ENCODE measurements at places on chromosomes 13 and 19. TPM values are rescaled to one million over a fixed set of nuclear protein-coding genes. Genes with fewer than 3 reads are reported as not detected.

The CATSPERD gene
- total RNA-seq, result not detected

The FCHO1 gene
- 1.8 TPM for total RNA-seq

The JSRP1 gene
- 0.15 TPM for total RNA-seq

The ZNF708 gene
- 2.5 TPM for total RNA-seq

The PRR20A gene
- not detected for total RNA-seq

The C5AR2 gene
- not detected for total RNA-seq

The MAST1 gene
- 0.89 TPM for total RNA-seq

The SRRM5 gene
- not detected for total RNA-seq

The PSG6 gene
- not detected for total RNA-seq

The FBN3 gene
- total RNA-seq, result not detected

The MYO1F gene
- total RNA-seq, result 0.15 TPM

The ZNF28 gene
- total RNA-seq, result 6.2 TPM

The CACNG6 gene
- total RNA-seq, result not detected

The ACP7 gene
- 0.45 TPM for total RNA-seq

The FAM83E gene
- total RNA-seq, result 0.45 TPM

The GSX1 gene
- not detected for total RNA-seq

The TMIGD2 gene
- total RNA-seq, result not detected

The PLPPR2 gene
- 8.6 TPM for total RNA-seq

The POLRMT gene
- total RNA-seq, result 28.4 TPM

The CRTC1 gene
- 1.2 TPM for total RNA-seq

The SYNE4 gene
- total RNA-seq, result 0.15 TPM

The MYCBP2 gene
- 19.5 TPM for total RNA-seq

The FFAR3 gene
- not detected for total RNA-seq

The CD22 gene
- total RNA-seq, result not detected

The SMAD9 gene
- 2.1 TPM for total RNA-seq

The RFPL4AL1 gene
- not detected for total RNA-seq

The STAP2 gene
- total RNA-seq, result 5.4 TPM

The ANGPTL4 gene
- 0.59 TPM for total RNA-seq

The FUT6 gene
- total RNA-seq, result not detected

The SUGP2 gene
- 24.0 TPM for total RNA-seq

The CPAMD8 gene
- 0.45 TPM for total RNA-seq

The ZNF99 gene
- total RNA-seq, result not detected

The JAK3 gene
- 3.5 TPM for total RNA-seq

The C1QTNF9B gene
- total RNA-seq, result not detected

The C3 gene
- 1.8 TPM for total RNA-seq

The CADM4 gene
- 1.5 TPM for total RNA-seq

The ZNF418 gene
- 1.2 TPM for total RNA-seq

The CYP2B6 gene
- total RNA-seq, result not detected

The DUS3L gene
- 24.5 TPM for total RNA-seq

The SPRY2 gene
- total RNA-seq, result 17.5 TPM

The ZNF579 gene
- 5.2 TPM for total RNA-seq

The TGFBR3L gene
- 6.9 TPM for total RNA-seq

The NCAN gene
- not detected for total RNA-seq

The CCDC169 gene
- total RNA-seq, result 3.7 TPM

The ZNF723 gene
- total RNA-seq, result not detected

The SLC15A1 gene
- not detected for total RNA-seq

The SIGLEC10 gene
- total RNA-seq, result not detected

The ZNF568 gene
- 5.5 TPM for total RNA-seq

The MBD3L3 gene
- not detected for total RNA-seq

The EFNB2 gene
- 28.4 TPM for total RNA-seq

The FCER2 gene
- not detected for total RNA-seq

The C1QTNF9 gene
- not detected for total RNA-seq

The FGF21 gene
- total RNA-seq, result not detected
